ENCODE measurements at places on chromosomes 7 and 10.

- no peak for DNase-seq
These were observed 80.5 kb upstream of the TAS2R16 start for GRCh38 chr7:123075838-123076467.

DNA sequence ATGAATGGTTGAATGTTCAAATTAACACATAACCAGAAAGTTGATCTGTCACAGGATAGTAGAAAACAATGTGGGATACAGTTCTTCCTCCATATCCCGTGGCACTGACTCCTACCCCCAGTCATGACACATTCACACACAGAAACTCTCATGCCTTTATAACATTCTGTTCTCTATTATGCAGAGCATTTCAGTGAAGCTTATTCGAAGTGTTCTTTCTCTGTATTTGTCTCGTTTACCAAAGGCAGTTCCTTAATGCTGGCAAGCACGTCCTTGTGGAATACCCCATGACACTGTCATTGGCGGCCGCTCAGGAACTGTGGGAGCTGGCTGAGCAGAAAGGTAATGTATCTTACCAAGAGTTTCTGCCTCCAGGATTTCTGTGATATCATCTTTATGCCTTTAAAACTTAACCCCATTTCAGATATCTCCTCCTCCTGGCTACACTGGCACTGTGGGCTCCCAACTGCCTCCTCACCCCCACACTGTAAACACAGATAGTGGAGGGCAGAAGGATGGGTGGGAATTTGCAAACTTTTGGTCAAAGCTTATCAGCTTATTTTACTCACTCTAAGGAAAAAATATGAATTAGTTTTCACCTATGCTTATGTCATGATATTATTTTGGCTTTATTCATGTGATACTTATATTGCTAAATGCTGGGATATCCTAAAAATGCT is 34.1 kb downstream of the BLVRA start:
- DNase-seq = no peak

DNA sequence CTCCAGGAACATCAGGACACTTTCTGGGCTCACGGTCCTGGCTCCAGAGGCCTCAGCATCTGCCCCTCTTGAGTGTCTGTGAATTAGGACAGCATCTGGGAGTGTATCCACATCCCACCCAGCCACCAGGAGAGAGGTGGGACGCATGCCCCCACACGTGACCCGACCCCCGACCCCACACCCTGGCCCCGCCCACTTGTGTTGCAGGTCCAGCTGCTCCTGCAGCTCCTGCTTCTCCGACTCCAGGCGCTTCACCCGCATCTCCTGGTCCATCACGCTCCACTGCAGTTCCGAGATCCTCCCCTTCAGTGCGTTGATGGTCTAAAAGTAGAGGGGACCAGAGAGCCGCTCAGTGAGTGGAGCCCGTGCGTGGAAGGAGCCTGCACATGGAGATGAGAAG is 13.6 kb downstream of the MAD1L1 start:
- no peak for DNase-seq

DNA sequence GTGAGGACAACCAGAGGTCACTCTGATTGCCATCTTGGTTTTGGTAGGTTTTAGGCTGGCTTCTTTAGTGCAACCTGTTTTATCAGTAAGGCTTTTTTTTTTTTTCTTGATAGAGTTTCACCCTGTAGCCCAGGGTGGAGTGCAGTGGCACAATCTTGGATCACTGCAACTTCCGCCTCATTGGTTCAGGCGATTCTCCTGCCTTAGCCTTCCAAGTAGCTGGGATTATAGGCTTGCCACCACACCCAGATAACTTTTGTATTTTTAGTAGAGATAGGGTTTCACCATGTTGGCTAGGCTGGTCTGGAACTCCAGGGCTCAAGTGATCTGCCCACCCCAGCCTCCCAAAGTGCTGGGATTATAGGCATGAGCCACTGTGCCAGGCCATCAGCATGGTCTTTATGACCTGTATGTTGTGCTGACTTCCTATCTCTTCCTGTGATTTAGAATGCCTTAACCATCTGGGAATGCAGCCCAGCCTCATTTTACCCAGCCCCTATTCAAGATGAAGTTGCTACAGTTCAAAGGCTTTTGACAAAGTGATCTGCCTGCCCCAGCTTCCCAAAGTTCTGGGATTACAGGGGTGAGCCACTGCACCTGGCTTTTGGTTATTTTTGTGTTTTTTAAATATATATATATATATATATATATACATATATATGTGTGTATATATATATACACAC is 7.0 kb upstream of the ZNF425 start:
- no peak for DNase-seq

GRCh38 chr7:79436378-79436777 is 17.1 kb downstream of the MAGI2 start:
- DNase-seq = no peak
